Mesangial cell (primary cell): ENCODE measurements at places on chromosomes 12 and 14. TPM values are rescaled to one million over a fixed set of nuclear protein-coding genes. Genes with fewer than 3 reads are reported as not detected.

The REM2 gene
- 0.33 and 0.38 TPM in 2 replicates for total RNA-seq

The MYH6 gene
- not detected in 2 replicates for total RNA-seq

The GPR132 gene
- total RNA-seq, result 0.16 and 0.38 TPM in 2 replicates

The VDR gene
- total RNA-seq, result 1.3 and 1.6 TPM in 2 replicates

The DDX24 gene
- total RNA-seq, result 57.3 and 92.7 TPM in 2 replicates

The TAS2R42 gene
- not detected in 2 replicates for total RNA-seq

The RHOJ gene
- 0.33 and 0.38 TPM in 2 replicates for total RNA-seq

The VWF gene
- total RNA-seq, result under 0.01 and 0.25 TPM in 2 replicates

The PGF gene
- 1.8 and 2.8 TPM in 2 replicates for total RNA-seq

The SNAPC1 gene
- total RNA-seq, result 6.8 and 8.6 TPM in 2 replicates

The CLEC12A gene
- not detected in 2 replicates for total RNA-seq

The PSMC1 gene
- 48.2 and 109 TPM in 2 replicates for total RNA-seq

The KLRC2 gene
- total RNA-seq, result not detected in 2 replicates

The GPR137C gene
- total RNA-seq, result 1.3 and 1.6 TPM in 2 replicates

The ACVRL1 gene
- 2.1 and 3.9 TPM in 2 replicates for total RNA-seq

The PLA2G1B gene
- total RNA-seq, result not detected in 2 replicates

The NINJ2 gene
- total RNA-seq, result 0.16 and 0.76 TPM in 2 replicates

The SERPINA3 gene
- 0.16 and 1.6 TPM in 2 replicates for total RNA-seq

The CCDC196 gene
- not detected in 2 replicates for total RNA-seq

The BEGAIN gene
- total RNA-seq, result 0.51 and 1.8 TPM in 2 replicates

The ANAPC7 gene
- 29.8 and 39.6 TPM in 2 replicates for total RNA-seq

The CLEC14A gene
- total RNA-seq, result 0.13 and 0.49 TPM in 2 replicates

The SLC39A5 gene
- total RNA-seq, result not detected in 2 replicates
